Brain pericyte (primary cell): ENCODE measurements at places on chromosomes 6 and 20.

- DNase-seq, result peak; percentile 56
These were observed 37.3 kb downstream of the IPCEF1 start for GRCh38 chr6:154319231-154319858.

- no peak for DNase-seq
These were observed 14.0 kb downstream of the MRPS18A start for GRCh38 chr6:43673444-43674084.

GRCh38 chr6:45049188-45049843 lies 278.8 kb upstream of the RUNX2 start:
- DNase-seq, result no peak

DNA sequence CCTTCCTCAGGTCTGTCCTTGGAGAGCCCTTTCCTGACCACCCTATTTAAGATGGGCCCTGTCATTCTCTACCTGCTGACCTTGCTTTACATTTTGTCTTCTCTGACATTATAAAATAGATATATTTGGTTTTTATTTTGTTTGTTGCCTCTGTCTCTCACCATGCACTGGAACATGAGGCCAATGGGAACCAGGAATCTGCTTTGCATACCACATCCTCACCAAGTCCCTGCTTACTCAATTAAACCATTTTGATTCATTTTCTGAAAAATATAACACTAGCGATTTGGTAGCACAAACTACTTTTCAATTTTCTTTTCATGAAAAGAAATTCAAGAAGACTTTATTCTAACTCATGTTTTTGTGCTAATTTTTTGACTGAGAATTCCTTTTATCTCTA lies 32.8 kb upstream of the POPDC3 start:
- DNase-seq, result no peak

DNA sequence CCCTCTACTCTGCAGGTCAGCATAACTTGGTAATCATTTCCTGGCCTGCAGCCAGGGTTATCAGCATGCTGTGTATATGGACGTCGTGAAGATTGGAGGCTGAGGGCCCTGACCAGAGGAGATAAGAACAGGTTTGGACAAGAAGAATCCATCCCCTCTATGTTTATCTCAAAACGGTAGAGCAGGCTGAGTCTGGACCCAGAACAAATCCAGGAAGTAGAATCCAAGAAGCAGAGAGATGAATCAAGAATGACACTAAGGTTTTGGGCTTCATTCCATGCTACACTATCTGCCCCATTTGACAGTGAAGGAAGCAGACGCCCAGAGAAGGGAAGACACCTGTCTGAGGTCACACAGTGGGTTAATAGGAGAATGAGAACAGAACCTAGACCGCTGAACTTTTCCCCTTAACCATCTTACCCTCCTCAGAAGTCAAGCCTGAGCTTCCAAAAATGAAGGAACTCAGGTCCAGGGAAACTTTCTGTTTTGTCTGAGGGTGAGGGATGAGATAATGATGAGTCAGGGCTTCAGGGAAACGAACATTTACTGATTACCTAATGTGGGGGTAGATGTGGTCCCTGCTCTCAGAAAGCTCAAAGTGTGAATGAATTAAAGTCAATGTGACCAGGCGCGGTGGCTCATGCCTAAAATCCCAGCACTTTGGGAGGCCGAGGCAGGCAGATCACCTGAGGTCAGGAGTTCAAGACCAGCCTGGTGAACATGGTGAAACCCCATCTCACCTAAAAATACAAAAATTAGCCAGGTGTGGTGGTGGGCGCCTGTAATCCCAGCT lies 9.4 kb upstream of the COMMD7 start:
- no peak for DNase-seq

GRCh38 chr6:131197716-131198115 lies 62.4 kb downstream of the AKAP7 start:
- DNase-seq, result no peak

DNA sequence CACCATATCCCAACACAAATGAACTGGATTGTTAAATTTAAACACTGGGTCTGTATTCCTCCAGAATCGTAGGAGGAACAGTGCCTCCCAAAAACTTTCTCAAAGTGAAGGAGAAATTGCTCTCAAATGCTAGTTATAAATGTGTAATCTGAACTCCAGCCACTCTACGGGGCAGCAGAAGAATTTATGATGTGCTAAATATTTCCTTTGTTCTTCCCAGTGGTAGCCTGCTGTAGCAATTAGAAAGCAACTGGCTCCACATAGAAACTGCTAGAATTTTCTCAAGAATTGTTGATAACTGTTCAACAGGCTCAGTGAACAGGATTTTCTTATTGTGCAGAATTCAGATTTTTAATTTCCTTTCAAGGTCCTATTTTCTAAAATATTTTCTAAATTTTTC lies 49.8 kb upstream of the EYA4 start:
- no peak for DNase-seq

DNA sequence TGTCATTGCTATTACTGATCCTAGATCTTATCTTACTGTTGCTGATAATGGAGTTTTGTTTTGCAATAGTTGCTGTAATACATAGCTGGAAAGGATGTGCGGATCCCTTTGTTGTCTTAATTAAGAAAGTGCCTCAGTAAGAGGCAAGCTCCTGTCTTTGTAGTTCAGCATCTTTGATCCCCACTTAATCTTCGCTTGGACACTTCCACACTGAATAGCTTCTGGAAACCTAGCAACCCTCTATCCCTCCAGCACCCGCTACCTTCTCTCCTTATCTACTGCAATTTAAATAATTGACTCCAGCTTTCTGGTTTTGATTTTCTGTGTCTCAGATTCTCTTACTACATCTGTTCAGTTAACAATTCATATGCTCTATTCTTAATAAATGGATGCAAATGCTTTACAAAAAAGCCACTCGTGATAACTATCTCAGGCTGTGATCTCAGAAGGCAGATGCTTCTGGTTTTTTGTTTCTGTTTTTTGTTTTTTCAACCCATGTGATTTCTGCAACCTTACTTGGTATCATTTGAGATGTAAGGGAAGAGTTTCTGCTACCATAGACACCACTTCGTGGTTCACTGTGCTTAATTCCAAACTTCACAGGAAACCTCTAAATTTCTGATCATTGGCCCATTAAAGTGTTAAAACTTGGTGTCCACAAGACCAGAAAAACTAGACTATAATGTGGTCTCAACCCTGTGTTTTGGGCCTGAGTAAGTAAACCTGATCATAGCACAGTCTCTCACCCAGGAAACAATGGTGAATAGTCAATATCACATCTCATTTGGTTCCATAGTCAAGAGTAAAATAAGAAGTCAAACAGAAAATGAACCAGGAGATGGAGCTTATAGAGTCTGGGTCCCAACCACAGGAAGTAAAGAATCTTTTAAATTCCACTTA lies 352.1 kb upstream of the SOX4 start:
- no peak for DNase-seq

GRCh38 chr6:157853018-157853805 lies 30.2 kb downstream of the SNX9 start:
- DNase-seq, result no peak

- DNase-seq, result peak; percentile 11
These were observed 9.5 kb downstream of the C20orf202 start for GRCh38 chr20:1212607-1213396.

DNA sequence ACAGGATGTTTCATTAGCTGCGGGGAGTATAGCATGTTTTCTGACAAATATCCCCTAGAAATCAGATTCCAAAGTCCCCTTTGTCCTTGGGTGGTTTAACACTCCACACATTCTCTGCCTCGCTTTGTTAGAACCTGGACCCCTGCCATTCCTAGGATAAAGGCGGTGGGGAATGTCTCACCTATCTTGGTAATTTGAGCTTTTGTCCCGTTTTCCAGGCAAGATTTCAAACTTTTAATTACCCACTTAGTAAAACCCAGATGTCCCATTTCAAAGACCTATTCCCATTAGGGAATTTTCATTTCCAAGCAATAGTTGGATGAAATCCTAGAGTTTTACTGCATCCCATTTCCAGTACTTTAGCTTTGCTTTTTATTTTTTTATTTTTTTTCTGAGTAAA lies 501.0 kb upstream of the MAP3K7 start:
- no peak for DNase-seq

- DNase-seq, result no peak
These were observed 31.5 kb upstream of the TOP1 start for GRCh38 chr20:40997116-40997515.

DNA sequence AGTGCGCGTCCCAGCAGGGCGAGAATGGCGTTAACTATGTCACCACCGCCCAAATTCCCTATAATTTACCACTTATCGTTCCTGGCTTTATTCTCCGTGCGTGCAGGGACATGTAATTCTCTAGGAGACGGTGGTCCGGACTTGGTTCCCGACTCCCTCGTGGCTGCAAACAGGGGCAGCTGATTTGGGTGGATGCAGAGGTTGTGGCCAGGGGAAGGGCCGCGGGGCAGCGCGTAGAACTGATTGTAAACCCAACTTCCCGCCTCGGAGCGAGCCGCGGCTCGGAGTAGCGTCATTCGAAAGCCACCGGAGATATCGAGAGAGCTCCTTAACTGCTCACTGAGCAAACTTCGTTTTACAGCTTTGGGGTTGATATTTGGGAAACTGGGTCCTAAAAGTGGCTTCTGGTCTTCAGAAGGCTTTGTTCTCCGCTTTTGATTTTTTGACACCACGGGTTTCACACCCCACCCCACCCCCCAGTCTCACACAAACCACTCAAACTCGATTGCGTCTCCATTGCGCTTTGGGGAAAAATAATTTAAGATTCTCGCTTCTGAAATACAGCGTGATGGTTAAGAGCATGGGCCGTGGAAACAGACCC lies 17.5 kb upstream of the ZSCAN9 start:
- DNase-seq, result no peak

DNA sequence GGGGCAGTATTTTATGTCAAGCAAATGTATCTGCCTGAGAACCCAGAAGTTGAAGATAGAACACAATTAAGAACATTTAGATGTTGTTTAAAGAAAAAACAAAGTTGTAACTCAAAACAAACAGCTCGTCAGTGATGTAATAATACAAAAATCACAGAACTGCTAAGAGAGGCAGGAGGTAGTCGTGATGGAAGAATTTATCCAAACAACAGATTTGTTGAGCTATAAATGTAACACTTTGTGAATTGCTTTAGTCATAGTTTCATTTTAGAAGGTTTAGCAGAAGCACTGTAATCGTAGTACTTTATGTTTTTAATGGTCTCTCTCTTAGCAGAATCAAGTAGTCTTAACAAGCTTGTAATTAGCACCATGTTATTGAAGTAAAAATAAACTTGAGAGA lies 73.6 kb downstream of the SCAF8 start:
- DNase-seq, result no peak

GRCh38 chr20:19903168-19903811 lies 113.9 kb upstream of the NAA20 start:
- DNase-seq, result no peak

GRCh38 chr20:16167423-16168130 lies 405.7 kb downstream of the KIF16B start:
- no peak for DNase-seq

DNA sequence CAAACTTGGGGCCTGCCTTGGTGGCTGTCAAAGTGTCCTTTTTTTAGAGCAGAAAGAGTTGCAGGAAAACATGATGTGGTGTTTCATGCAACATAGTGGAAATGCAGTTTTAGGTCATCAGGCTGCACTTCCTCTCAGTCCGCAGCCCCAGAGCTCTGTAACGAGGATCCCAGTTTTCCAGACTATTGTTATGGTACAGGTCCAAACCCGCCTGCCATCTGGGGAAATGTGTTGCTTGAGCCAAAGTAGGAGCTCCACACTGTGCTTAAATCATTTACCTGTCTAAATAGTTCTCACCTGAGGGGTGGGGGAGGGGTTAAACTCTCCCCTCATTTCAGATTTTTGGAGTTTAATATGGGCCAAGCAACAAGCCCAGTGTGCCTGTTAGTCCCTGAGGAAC lies 59.8 kb downstream of the GOPC start:
- no peak for DNase-seq

DNA sequence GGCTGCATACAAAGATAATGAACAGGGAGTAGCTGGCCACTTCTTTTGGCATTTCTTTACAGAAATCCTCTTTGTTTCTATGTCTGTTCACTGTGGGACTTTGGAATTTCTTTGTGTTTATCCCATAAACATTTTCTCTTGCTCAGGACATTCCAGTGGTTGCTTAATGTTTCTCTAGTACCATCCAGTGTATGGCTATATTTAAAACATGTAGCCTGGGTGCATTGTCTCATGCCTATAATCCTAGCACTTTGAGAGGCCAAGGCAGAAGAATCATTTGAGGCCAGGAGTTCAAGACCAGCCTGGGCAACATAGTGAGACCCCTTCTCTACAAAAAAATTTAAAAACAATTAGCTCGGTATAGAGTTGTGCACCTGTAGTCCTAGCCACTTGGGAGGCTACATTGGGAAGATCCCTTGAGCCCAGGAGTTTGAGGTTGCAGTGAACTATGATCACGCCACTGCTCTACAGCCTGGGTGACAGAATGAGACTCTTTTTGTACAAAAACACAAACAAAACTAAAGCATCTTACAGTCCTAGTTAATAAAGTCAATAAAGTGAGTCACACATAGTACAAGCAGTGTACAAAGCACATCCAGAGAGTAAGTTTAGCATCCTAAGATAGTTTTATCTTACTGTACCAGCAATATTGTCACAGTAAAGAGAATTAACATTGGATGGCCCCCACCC lies 63.3 kb downstream of the ZFAND3 start:
- peak; percentile 60 for DNase-seq

DNA sequence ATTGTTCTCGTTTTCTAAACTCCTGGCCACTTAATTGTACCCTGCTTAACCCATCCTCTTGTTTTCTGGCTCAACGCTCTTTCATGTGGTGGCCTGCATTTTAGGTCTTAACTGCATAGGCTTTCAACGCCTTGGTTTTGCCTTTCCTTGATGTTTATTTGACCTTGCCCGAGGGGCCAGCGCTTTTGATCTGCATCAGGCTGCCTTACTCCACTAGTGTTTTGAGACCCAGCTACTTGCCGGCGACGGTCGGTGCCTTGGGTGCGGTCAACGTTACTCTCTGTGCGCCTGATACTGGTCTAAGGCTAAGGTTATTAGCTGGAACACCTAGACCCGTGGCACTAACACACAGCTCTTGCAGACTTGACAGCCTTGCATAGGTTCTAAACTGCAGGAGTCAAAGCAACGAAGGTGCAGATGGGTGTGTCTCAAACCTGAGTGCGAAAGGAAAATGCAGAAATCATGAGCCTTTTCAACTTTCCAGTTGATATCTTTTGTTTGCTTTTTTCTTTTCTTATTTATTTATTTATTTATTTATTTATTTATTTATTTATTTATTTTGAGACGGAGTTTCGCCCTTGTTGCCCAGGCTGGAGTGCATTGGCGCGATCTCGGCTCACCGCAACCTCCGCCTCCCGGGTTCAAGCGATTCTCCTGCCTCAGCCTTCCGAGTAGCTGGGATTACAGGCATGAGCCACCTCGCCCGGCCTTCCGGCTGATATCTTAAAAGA lies 138.8 kb downstream of the HFE start:
- DNase-seq, result no peak

DNA sequence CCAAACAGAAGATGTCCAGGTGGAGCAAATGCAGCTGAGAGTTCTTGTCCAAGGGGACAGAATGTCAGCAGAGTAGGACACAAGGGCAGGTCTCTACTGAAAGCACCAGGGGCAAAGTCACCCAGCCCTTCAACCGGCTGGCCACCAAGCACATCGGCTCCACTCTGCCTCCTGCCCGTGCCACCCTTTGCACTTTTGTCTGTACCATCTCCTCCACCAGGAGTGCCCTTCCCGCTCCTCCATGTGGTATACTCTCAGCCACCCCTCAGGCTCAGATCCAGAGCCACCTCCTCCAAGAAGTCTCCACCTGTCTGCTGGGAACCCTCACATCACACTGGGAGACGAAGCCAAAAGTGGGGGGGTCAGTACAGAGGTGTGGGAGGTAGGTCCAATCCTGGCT lies 4.1 kb upstream of the HSPA12B start:
- no peak for DNase-seq

- no peak for DNase-seq
These were observed 39.7 kb upstream of the NOL4L start for GRCh38 chr20:32624687-32625345.
